ENCODE measurements at places on chromosomes 4 and X.

DNA sequence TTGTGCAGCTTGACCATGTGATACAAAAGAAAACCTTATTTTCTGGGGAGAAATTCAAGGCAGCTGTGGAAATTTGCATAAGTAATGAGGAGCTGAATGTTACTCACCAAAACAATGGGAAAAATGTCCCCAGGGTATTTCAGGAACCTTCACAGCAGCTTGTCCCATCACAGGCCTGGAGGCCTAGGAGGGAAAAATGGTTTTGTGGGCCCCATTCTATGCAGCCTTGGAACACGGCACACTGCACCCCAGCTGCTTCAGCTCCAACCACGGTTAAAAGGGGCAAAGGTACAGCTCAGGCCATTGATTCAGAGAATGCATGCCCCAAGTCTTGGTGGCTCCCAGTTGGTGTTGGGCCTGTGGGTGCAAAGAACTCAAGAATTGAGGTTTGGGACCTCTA lies 216.1 kb downstream of the MAGEE1 start:
- no peak for DNase-seq

GRCh38 chr4:73735231-73735630 lies 5.1 kb upstream of the CXCL8 start:
- peak; percentile 78 for DNase-seq

DNA sequence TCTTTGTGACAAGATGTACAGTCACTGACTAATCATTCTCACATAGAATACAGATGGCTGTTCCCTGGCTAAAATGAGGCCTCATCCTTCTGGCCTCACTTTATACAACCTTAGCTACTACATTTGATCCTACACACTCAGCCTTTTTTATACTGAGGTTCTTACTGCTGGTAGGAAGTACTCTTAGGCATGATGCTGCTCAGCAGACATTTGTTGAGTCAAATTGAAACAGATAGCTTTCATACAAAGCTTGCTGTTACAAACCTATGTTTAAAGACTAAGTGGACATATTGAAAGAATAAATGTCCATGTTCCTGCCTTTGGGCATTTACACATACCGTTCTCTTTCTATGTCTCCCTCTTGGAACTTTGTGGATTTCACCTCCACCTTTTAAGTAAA lies 154.9 kb downstream of the NPFFR2 start:
- no peak for DNase-seq

DNA sequence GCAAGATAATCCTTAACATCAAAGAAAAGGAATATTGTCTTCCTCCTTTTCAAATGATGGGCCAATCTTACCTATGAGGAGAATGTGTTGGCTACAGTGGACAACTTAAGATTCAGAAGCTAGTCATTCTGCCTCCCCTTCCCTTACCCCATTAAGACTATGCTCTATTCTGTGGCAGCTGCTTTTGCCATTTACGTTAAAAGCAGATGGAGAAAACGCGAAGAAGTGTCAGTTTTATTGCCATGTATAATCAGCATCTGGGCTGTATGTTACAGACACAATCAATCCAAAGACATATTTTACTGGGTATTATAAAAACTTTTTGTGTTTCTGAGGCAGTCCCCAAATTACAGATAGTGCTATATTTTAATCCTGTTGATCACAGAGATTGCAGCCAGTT lies 196.1 kb upstream of the PACRGL start:
- no peak for DNase-seq

GRCh38 chrX:283115-283845 lies 2.1 kb downstream of the PLCXD1 start:
- DNase-seq = peak; percentile 78

GRCh38 chrX:8010105-8010504 lies 82.9 kb upstream of the PNPLA4 start:
- DNase-seq = no peak

GRCh38 chrX:567891-568290 lies 62.7 kb upstream of the SHOX start:
- DNase-seq = peak; percentile 33

DNA sequence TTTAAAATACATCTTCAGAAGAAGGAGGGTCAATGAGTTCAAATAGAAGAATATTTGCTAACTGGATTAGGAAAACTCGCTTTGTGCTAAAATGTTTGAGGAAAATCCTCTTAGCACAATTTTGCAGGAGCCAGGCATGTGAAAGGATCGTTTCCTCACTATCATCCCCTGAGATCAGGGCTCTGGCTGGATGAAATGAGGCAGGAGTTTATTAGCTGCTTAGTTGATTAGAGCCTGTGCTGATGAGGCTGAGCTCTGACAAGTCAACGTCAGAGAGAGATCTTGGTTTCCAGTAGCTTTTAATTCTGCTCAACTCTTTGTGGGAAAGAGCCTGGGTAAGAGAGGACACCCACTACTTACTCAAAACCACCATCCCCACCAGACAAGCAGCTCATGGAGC lies 8.0 kb upstream of the DRD5 start:
- DNase-seq = no peak

DNA sequence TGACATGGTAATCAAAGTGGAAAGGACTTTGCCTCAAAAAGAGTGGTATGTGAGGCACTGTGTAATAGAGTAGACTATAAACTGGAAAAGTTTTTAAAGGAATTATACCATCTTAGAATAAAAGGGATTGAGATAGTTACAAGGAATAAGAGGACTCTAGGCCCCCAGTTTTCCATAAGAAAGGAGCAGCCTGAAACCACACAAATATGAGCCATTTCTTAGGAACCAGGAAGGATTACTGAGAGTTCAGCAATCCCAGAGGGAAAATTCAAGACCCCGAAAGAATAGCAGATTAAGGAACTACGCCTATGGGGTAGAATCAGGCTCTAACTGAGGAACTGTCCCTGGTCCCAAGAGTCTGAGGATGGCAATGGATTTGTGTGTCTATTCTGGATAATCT lies 1213.3 kb downstream of the C4orf33 start:
- no peak for DNase-seq

- DNase-seq = no peak
Measured at GRCh38 chr4:173046818-173047217, 121.8 kb upstream of the GALNT7 start.

GRCh38 chr4:3066836-3067400 lies 7.4 kb downstream of the HTT-AS start:
- no peak for DNase-seq

DNA sequence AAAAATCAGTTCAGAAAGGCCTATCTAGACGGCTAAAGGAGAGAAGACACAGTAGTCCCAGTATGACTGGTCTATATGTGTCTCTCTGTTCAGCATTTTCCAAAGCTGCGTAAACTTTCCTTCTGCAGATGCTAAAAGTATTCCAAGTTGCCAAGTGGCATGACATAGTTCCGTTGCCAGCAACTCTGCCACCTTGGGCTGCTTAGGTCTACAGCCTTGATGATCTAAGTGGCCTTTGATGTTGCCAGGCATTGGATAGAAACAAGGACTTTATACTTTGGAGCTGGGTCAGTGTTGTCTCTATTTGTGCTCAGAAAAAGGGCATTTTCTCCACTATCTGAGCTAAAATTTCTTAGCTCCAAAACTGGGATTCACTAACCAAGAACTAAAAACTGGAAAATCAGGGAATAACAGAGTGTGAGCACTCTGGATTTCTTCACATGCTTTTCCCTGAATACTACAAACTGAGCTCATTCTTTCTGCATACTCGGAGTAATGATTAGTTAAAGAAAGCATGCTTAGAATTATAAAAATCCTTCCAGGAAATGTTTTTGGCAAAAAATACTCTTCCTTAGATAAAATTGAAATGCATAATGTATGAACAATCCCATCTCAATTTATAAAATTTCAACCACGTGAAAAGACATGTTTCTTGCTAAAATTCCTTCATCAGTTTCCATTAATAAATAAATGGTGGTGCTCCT lies 191.4 kb downstream of the ADAMTS3 start:
- DNase-seq = peak; percentile 85

DNA sequence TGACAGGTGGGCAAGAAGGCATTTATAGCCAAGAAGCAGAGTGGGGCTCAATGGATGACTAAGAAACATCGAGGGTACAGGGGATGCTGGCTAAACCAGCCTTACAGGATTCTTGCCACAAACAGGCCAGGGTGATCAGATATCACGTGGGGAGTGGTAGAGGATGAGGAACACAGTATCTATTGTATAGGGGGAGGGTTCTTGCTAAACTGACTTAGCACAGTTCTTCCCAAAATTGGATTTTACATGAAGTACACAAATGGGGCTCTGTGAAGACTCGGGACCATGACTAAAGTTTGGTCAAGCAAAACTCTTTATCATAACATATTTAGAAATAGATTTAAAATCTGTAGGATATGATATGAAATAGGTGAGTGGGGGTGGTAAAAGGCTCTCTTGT lies 144.0 kb upstream of the ATOH1 start:
- DNase-seq = no peak

DNA sequence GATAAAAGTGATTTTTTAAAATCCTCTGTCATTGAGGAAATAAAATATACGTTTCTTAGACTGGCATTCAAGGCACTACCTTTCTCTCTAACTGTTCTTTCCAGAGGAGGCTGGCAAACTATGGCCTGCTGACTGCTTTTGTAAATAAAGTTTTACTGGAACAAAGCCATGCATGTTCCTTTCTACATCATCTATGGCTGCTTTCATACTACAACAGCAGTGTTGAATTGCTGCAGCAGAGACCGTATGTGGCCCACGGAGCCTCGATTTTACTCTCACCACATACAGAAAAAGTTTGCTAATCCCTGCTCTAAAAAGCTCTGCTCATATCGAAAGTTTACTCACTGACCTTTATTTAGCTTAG lies 20.2 kb downstream of the SETD7 start:
- DNase-seq = no peak

DNA sequence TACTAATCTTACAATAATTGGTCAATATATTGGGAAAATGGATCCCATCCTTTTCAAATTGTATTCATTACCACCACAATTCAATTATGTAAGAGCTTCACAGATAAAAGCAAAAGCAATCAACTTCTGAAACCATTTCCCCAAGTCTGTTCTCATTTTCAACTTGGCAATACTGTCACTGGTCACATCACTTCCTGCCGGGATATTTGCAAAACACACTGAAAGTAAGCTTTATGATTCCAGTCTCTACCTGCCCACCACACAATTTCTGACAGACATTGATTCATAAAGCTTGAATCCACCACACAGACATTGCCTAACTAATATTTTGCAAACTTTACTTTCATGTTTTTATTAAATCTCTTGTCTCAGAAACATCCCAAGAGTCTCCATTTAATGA lies 53.6 kb downstream of the LIN54 start:
- no peak for DNase-seq

DNA sequence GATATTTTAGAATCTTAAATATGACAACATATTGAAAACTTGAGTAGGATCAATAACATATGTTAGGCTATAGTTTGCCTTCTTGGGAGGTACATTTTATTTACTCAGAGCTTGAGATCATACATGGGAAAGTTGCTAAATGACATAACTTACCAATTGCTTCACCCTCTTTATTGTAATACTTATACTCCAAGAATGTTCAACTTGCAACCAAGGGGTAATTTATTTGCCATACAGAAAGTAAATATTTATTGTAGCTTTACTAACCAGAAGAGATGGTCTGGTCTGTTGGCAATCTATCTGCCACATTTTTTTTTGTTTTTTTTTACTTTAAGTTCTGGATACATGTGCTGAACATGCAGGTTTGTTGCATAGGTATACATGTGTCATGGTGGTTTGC lies 426.6 kb downstream of the ARHGAP24 start:
- peak; percentile 88 for DNase-seq

DNA sequence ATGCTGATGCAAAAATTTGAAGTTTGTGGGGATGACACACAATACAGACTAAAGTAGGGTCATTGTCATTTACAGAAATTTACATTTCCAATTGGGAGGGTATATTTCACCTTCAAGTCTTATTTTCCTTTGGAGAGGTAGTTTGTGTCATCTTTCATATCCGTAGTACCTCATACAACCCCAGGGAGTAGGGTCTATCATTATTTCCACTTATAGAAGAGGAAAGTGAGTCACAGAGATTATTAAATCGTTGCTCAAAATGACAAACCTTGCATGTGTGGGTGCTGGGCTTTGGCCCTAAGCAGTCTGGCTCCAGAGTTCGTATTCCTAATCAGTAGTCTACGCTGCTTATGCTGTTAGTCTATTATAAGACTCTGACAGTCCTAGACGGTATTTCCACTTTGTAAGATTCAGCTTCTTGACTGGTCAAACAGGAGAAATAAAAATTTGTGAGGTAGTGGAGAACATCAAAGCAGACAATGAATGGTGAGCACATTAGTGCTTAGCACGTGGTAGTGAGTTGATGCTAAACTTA lies 516.5 kb downstream of the PCDH7 start:
- DNase-seq = no peak

DNA sequence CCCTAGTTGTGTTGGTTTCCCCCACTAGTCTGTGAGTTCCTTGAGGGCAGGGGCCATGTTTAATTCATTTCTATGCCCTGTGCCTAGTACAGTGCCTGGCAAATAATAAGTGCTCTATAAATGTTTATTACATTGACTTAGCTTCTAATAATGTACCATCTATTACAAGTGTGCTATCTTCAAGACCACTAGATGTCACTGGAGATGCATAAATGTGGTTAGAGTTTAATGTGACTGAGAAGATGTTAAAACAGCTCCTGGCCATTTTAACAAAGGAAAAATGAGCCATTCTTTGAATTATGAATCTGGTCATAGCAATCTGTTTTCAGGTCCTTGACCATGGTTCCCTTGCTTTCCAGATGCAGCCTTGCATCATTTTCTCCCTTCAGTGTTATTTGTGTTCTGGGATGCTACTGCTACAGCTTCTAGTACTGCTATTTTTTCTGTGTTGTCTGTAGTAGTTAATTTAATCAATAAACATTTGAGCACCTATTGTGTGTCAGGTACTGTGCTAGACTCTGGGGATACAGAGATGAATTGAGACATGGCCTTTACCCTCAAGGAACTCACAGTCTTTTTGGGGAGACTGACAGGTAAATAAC lies 43.2 kb downstream of the SLC9A6 start:
- DNase-seq = peak; percentile 66

GRCh38 chr4:86506591-86506990 lies 87.5 kb upstream of the PTPN13 start:
- no peak for DNase-seq

DNA sequence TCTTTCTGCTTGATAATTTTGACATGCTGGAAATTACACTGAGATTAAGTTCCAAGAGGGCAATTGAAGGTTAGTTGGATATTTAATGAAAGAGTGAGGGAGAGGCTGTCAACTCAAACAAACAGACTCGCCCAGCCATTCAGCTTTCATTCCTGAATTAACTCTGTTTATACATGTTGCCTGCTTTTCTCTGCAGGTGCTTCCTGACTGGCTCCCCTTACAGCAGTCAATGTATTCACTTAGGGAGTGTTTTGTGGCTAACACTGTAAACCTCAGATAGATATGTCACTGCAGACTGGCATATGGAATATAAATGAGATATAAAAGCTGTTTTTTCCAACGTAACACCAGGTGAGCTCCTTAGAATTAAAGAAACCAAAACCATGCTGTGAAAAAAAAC lies 28.7 kb downstream of the TMPRSS11A start:
- DNase-seq = no peak

- DNase-seq = no peak
Measured at GRCh38 chr4:19092797-19093196, 1071.2 kb upstream of the LCORL start.

- no peak for DNase-seq
Measured at GRCh38 chr4:33323393-33323792, 2603.2 kb downstream of the PCDH7 start.

All from AG10803 (cell line).